AG04449 (cell line): ENCODE measurements at places on chromosomes 3 and 15.
A peak's percentile ranks its signal among the peaks of the same experiment; 100 is the strongest.

- no peak for DNase-seq
These were observed 72.5 kb upstream of the SLC6A11 start for GRCh38 chr3:10743366-10744097.

- no peak for DNase-seq
These were observed 17.2 kb downstream of the CCDC80 start for GRCh38 chr3:112623717-112624116.

- DNase-seq, result peak; percentile 12
These were observed 53.6 kb downstream of the SUMF1 start for GRCh38 chr3:4413467-4413866.

GRCh38 chr15:99440551-99441443 is 125.0 kb upstream of the MEF2A start:
- DNase-seq, result no peak

GRCh38 chr3:105868431-105868741 is 426 bp downstream of the CBLB start:
- no peak for DNase-seq

GRCh38 chr15:52680041-52680391 is 828 bp upstream of the ATOSA start:
- no peak for DNase-seq

GRCh38 chr3:42864321-42864950 is 11.2 kb downstream of the CYP8B1 start:
- DNase-seq, result no peak

GRCh38 chr3:49715611-49716121 is 3.8 kb downstream of the AMIGO3 start:
- DNase-seq, result no peak

- no peak for DNase-seq
These were observed 61.6 kb downstream of the DIPK2A start for GRCh38 chr3:144033240-144033589.

DNA sequence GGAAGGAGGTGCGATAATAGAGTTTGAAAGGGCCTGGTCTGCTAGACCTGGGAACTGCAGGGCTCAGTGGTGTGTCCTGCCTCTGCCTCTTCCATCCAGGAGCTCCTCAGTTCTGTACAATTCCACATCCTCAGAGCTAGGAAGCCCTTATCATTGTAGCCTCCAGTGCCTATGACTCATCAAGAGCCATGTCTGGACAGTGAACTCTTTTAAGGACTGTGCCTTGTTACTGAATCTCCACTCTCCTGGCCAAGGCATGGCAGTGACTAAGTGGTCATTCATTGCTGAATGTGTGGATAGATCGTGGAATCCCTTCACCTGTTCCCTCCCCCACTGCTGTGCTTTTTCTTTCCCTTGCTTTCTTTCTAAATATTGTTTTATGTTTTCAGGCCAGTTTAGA is 2.9 kb downstream of the TIMP4 start:
- DNase-seq, result no peak

DNA sequence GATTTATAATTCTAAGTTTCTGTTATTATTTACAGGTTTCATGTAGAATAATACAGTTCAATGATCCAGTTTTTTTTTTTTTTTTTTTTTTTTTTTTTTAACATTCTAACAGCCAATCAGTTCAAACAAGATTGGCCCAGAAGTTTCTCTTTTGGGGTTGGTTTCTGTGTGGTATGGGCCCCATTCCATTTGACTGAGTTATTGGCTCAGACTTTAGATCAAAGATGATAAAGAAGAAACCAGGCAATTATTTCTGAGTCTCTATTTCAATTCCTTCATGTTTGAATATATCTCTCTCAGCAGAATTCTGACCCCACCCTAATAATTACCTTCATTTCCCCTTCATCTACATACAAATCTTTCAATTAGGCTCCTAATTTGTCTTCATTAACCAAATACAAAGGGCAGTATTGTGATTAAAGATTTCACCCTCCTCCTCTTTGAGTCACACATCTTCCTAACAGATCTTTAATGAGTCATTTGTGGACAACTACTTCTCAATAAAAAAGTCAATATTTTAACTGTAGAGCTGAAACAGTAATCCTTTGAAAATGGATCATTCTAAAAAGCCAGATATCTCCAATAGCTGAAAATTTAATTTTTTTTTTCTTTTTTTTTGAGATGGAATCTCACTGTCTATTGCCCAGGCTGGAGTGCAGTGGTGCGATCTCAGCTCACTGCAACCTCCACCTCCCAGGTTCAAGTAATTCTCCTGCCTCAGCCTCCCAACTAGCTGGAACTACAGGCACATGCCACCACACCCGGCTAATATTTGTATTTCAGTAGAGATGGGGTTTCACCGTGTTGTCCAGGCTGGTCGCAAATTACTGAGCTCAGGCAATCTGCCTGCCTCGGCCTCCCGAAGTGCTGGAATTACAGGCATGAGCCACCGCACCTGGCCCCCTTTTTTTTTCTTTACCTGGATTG is 878.8 kb downstream of the NAALADL2 start:
- no peak for DNase-seq

DNA sequence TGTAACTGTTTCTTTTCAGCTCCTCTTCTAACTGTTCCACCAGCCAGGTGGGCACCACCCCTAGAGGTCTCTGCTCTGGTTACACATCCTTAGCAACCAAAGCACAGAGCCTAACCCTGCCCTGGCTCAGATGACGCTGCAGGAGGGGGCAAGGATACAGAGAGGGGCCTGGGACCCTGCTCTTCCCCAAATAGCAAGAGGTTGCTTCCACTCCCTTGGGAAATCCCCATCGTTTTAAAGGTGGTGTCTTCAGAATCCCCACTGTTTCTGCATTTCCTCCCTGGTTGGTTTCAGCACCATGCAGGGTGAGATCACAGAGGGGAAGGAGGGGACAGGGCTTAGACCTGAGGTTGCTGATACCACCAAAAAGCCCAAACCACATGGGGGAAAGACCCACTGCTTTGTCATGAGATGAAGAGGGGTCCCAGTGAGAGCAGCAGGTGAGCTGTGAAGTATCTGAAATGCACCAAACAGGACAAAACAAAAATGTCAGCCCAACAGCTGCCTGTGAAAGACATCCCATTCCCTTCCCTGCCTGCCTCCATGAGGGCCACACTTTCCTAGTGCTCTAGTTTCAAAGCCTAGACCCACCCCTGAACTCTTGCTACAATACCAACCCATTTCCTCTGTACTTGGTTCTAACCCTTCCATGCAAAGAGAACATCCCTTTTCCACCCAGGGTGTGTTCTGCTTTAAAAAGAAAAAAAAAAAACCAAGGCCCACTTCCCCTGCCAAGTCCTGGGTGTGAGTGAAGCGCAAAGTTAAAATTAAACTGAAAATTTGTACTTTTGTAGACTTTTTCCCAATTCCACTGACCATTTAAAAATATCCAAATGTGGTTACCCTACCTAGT is 29.0 kb downstream of the ANP32A start:
- DNase-seq, result no peak

DNA sequence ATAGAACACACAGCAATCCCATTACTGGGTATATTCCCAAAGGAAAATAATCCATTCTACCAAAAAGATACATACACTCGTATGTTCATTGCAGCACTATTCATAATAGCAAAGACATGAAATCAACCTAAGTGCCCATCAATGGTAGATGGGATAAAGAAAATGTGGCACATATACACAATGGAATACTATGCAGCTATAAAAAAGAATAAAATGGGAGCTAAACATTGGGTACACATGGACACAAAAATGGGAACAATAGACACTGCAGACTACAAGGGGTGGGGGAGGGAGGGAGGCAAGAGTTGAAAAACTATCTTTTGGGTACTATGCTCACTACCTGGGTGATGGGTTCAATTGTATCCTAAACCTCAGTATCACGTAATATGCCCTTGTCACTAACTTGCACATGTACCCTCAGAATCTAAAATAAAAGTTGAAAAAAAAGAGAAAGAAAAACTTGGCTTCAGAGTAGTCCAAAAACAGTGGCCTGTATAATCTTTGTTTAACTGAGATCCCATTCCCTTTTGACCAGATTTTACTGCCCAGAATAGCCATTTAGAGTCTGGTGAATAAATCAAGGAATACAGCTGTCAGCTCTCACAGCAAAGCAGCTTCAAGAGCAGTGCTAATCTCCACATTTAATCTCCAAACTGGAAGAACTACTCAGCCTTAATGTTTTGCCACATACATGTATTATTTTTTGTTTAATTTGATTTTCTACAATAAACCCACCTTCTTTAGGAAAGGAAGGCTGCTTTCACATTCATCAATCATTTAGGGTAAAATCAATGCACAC is 54.5 kb upstream of the XRN1 start:
- DNase-seq, result no peak

DNA sequence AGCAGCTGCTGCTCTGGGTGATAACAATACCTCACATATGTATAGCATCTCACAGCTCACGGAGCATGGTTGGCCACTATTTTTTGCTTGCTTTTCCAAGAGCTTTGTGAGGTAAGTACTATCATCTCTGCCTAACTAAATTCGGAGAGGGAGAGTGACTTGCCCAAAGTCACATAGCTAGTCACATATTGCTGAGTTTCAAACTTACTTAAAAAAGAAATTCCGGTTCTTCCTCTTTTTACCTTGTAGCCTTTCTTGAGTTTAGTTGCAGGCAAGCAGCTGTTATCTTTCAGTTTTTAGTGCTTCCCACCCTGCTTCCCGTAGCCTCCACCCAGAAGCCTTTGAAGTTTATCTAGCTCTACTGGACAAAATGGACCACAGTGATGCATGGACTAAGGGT is 309.2 kb downstream of the PDCD6IP start:
- DNase-seq, result no peak

- no peak for DNase-seq
These were observed 67.0 kb downstream of the SMAD6 start for GRCh38 chr15:66768987-66769386.

- no peak for DNase-seq
These were observed 402.1 kb downstream of the PDCD6IP start for GRCh38 chr3:34200576-34200975.

- no peak for DNase-seq
These were observed 1.9 kb downstream of the GATA2 start for GRCh38 chr3:128490915-128491690.

GRCh38 chr3:102180280-102180931 is 254.4 kb upstream of the ZPLD1 start:
- DNase-seq, result peak; percentile 95

DNA sequence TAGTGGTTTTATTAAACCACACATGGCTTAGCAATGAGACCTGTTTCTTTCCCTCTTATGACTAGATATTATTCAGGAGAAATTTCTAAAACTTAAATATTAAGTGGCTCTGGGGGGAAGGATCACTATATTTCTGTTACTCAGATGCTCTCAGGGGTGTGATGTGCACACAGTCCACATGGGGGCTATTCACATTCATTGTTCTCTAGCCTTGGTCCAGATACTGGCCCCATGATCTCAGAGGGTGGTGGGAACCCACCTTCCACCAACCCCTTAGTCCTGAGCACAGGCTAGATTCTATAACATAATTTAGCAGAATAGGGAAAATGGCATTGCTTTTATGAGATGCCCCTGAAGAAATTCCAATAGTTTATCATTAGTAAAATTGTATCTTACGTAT is 149.0 kb upstream of the ST8SIA2 start:
- no peak for DNase-seq

DNA sequence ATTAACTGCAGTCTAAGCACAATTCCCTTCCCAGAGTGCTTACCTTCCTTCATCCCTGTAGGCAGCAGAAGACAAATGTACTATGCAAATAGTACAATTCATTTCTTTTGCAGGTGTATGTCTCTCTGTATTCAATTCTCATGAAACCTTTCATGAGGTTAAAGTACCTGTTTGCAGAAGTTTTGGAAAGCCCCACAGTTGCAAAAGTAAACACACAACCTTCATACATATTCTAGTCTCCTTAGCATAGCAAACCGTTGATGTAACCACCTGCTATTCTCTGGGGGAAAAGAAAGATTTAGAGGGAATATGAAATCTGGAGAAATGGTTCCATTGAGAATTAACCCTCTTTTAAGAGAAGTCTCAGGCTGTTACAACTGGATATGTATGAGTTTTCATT is 200.3 kb upstream of the SUCLG2 start:
- no peak for DNase-seq

DNA sequence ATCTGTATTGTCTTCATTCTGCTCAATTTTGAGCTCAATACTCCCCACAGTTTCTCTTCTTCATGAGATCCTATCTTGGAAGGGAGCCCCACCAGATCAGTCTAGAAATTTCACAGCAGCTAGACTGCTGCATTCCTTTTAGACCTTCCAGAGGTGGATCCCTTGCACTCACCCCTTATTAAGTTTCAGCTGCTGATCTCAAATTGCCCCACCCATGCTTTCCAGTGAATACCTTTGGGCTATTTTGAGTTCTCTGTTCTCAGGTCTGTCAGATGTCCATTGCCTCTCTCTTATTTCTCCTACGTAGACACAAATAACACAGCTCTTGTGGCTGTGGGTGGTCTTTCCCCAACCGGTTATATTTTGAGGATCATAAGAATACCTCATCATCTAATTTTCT is 60.8 kb downstream of the GPR156 start:
- DNase-seq, result no peak

- DNase-seq, result no peak
These were observed 3.5 kb downstream of the PLEKHO2 start for GRCh38 chr15:64845183-64845611.

- DNase-seq, result no peak
These were observed 631.1 kb upstream of the CFAP20DC start for GRCh38 chr3:59680919-59681318.

- DNase-seq, result no peak
These were observed 563.0 kb upstream of the CCDC54 start for GRCh38 chr3:106814231-106814630.

DNA sequence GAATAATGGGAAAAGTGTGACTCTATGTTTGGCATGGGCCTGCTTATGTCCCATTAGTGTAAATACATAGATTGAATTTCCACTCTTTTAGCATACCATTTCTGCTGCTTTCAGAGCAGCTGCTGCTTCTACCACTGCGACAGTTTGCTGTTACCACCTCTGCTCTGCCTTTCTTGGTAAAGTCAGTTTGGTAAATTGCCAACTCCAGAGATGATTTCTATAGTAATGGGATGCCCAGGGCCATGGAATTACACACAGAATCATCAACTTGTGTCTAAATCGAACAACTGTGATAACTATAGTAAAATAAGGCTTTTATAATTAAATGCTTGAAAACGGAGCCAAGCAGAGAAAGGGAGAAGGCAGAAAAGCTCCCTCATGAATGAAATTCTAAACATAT is 168.4 kb upstream of the VEPH1 start:
- no peak for DNase-seq

DNA sequence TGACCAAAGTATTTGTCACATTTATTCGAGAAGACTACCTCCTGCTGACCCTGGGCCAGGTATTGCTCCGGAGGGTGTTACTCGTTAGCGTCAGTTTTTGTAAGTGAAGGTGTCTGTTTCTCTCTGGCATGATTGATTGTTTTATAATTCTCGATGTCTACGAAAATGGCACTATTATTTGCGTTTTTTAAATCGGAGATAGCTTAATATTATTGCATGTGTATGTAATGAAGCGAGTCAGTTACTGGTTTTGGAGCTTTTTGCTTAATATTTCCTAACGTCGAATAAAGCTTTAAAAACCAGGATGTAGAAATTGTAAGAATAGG is 439 bp downstream of the DZIP3 start:
- no peak for DNase-seq

- DNase-seq, result no peak
These were observed 135.3 kb downstream of the FEZF2 start for GRCh38 chr3:62238003-62238402.

- no peak for DNase-seq
These were observed 1029.5 kb downstream of the MCTP2 start for GRCh38 chr15:95260856-95261255.

- no peak for DNase-seq
These were observed 77.2 kb upstream of the SLC6A11 start for GRCh38 chr3:10738688-10739372.

- DNase-seq, result no peak
These were observed 320.1 kb downstream of the PYDC2 start for GRCh38 chr3:191781044-191781443.
